Myometrial cell (primary cell): ENCODE measurements at places on chromosomes 6 and 20. TPM values are rescaled to one million over a fixed set of nuclear protein-coding genes. Genes with fewer than 3 reads are reported as not detected.

Gene ASIP
- total RNA-seq = not detected in 2 replicates

Gene HRH3
- not detected in 2 replicates for total RNA-seq

Gene GABRR1
- not detected in 2 replicates for total RNA-seq

Gene TSPO2
- total RNA-seq = not detected in 2 replicates

Gene ARMC12
- total RNA-seq = 0.86 and 0.89 TPM in 2 replicates

Gene BPIFB1
- not detected in 2 replicates for total RNA-seq

Gene HLA-DMB
- not detected in 2 replicates for total RNA-seq

Gene TFAP2D
- not detected in 2 replicates for total RNA-seq

Gene SLC22A23
- total RNA-seq = not detected in 2 replicates

Gene ZBTB24
- 3.5 and 4.6 TPM in 2 replicates for total RNA-seq

Gene DACT2
- not detected in 2 replicates for total RNA-seq

Gene CLDN20
- total RNA-seq = not detected in 2 replicates

Gene EYS
- under 0.01 and 0.29 TPM in 2 replicates for total RNA-seq

Gene BMP7
- total RNA-seq = not detected in 2 replicates

Gene SLC17A9
- 26.1 and 36.3 TPM in 2 replicates for total RNA-seq
